ENCODE measurements at places on chromosomes 13 and 19.

GRCh38 chr13:39035799-39036198 is 2.1 kb downstream of the PROSER1 start:
- no peak for DNase-seq

DNA sequence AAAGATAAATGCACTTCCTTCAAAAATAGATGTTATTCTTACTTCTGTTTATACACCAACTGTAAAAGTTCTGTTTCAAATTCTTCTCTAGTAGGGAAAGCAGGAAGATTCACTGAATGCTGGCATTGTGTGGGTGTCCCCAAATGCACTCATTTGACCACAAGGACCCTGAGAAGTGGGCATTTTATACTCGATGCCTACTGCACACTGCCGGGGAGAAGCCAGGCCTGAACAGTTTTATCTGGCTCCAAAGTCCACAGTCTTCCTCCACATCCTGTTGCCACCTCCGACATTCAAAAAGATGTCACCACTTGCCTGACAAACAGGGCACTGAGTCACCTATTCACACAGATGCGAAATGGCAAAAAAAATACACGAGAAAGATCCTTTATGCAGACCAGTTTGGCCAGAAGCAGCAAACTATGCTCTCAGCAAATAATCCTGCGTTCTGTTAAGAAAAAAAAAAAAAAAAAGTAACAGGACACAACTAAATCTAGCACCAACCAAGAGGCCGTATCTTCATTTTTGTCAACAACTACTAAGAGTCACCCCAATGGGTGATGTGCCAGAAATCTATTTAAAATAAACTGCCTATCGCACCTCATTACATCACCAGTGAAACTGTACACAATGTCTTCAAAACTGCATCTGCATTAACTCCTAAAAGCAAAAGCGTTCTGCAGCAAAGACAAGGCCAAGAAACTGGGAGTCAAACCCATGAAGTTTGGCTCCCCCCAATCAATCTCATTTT is 6.2 kb downstream of the ZC3H4 start:
- no peak for DNase-seq

- no peak for DNase-seq
These were observed 993 bp downstream of the RGL3 start for GRCh38 chr19:11418094-11418548.

- DNase-seq = no peak
These were observed 93.4 kb downstream of the ABCC4 start for GRCh38 chr13:95207769-95208366.

DNA sequence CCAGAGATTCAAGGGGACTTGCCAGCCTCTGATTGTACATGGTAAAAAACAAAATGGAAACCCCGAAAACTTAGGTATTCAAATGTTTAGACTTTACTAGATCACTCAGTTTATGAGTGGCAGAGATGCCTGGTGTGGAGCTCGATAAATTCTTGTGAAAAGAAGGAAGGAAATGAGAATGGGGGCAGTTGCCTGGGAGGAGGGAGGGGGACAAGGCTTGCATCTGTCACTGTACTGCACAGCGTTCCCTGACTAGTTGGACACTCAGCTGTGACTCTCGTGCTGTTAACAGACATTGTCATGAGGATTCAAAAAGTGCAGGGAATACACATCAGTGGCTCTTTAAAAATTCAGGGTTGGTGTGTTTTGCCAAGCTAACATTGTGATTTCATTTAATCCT is 232.9 kb downstream of the ZIC5 start:
- no peak for DNase-seq

GRCh38 chr19:18229474-18229873 is 3.2 kb upstream of the PDE4C start:
- DNase-seq = no peak

DNA sequence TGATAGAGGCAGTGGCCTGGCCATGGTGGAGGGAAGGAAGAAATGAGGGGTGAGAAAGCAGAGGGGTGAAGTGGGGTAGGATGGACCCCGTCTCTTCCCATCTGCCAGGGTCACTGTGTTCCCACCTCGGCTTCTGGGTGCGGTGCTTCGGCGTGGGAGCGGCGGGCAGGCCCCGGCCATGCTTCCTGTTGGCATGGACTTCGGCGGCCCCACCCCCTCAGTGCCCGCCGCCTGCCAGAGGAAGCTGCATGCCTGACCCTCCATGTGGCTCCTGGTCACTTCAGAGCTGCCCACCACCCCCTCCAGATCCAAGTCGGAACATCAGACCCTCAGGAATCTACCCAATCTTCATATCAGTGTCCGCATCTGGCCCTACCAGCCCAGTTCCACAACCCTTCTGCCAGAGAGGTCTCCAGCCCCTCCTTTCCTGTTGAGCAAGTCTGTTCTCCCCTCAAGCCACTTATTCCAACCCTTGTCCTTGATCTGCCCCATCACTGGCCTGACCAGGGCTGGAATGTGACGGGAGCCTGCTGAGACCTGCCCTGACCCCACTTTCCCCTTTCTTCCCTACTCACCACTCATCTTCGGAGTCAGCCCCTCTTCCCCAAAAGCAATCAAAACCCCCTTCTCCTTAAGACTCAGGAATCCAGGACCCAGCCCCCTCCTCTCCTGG is 1.5 kb downstream of the KCNN4 start:
- DNase-seq = no peak

DNA sequence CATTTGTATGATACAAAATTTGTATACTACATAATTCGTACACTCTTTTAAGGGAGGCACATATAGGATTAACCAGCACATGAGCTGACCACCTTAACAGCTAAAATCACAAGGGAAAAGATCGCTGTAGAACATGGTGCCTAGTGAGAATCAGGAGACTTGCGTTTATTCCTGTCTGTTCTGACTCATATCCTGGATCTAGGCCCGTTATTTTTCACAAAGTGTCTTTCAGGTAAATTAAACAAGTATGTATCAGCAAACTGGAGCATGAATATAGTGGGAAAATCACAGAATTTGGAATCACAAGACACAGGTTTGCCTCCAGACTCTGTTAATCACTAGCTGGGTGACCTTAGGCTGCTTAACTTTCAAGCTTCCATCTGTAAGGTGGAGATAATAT is 47.5 kb upstream of the ESD start:
- no peak for DNase-seq

GRCh38 chr19:4742723-4743646 is 19.3 kb upstream of the DPP9 start:
- DNase-seq = no peak

Measured in stimulated activated CD4-positive, alpha-beta T cell treated with anti-CD3 and anti-CD28 coated beads, TNF-alpha, amount 100 ng/mL, for 48 hours (primary cell).